Common myeloid progenitor, CD34-positive (primary cell): ENCODE measurements at places on chromosomes 3 and 15.

GRCh38 chr15:43974852-43975251 is 148.1 kb downstream of the WDR76 start:
- DNase-seq, result no peak

DNA sequence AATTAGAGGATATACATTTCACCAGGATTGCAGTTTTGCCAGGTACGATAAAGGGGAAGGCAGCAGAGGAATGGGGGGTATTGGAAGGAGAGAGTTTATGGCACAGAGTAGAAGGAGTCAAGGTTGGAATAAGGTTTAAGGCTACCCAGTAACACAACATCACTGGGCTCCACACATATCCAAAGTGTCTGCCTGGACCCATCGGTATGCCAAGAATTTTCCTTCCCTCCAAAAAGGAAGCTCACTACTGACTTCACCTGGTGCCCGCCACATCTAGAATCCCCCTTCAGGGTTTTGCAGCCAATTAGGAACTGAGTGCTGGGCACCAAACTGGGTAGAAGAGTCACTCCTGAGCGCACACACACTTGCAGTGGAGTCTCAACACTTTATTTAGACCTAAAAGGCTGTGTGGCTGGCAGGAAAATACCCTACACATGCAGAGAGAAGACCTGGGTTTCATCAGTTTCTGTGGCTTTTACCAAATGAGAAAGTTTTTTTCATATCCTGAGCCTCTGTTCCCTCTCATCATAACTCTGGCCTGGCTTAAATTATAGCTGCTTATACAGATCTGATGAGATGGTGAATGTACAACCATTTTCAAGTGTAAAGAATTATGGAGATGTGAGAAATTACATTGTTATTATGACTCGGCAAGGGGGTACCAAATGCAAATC is 190.8 kb upstream of the LPP start:
- DNase-seq, result no peak

GRCh38 chr3:71532639-71533395 is 50.7 kb downstream of the FOXP1 start:
- peak; percentile 55 for DNase-seq

DNA sequence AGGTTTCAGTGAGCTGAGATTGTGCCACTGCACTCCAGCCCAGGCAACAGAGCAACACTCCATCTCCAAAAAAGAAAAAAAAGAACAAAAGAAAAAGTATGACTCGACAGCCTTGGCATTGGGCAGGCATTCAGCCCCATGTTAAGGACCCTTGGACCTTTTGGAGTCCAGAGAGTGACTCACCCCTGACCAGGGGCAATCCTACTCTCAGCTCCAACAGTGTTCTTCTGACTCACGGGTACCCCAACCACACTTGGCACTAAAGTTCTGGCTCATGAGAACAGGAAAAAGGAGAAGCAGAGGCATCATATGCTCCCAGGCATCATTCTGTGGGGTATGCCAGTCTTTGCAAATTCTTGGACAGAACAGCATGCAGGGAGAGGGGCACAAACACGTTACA is 252.4 kb upstream of the HES1 start:
- no peak for DNase-seq

DNA sequence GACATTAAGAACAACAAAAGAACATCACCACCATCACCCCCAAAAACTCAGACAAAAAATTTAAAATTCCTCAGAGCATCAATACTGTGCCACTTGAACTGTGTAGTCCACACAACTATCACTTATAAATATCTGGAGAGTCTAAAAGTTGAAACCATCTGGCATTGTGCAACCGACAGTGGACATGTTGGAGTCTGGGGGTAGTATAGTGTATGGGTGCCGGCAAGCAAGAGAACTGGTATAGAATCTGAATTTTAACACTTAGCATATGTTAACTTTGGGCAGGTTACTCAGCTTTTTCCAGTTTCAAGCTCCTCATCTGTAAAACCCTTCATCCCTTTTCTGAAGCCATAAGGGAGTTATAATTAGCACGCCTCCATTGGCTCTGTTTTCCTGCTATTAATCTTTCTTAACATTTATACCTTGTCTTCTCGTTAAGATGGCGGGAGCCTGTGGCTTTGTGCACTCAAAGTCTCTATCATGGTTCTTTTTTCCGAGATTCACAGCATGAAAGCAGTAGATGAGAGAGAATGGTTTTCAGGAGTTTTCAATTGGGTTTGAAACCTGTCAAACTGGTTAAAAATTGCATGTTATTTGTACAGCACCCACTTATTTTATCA is 255.7 kb upstream of the TBL1XR1 start:
- DNase-seq, result no peak

GRCh38 chr3:171684221-171684620 is 126.1 kb downstream of the PLD1 start:
- DNase-seq, result no peak

- DNase-seq, result no peak
These were observed 91.7 kb downstream of the PIK3R4 start for GRCh38 chr3:130654921-130655320.

DNA sequence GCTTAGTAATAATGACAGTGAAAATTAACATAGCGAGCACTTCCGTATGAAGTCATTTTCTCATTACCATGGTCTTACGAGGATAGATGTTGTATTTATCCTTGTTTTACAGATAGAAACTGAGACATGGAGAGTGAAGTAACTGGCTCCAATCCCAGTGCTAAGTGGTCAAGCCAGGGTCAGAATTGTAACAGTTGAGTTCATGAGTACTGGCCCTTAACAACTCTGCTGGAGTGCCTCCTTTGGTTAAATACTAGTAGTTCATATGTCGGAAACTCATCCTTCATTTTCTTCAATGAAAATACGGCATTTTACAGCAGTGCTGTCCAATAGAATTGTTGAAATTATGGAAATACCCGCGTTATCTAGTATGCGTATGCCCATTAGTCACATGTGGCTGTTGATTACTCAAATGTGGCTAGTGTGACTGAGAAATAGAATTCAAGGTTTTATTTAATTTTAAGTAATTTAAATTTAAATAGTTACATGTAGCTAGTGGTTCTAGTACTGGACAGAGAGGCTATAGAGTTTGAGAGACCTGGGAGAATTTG is 32.5 kb downstream of the FNDC3B start:
- no peak for DNase-seq

DNA sequence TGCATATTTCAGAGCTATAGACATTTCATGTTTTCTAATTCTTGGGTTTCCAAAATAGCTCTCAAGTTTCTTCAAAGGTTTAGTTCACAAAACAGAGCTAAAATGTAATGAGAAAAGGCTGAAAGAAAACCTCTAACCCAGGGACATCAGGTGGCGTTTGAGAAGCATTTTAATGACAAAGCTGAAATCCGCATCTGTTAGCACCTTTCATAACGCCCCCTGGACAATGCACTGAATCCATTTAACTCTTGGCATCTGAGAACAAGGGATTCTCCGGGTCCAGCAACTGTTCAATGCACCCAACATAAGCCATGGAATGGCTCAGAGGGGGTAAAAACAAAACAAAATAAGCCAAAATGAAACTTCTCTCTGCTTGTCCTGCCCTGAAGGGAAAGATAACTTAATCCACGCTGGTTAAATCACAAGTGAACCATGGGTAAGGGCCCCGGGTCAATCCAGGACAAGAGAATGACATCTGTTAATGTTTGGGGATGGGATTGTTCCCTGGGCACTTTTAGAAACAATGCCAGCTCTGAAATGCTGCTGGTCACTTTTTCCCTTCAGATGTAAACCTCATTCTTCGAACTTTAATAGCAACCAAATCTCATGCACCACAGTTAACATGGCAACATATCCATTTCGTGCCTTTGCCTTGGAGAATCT is 466.2 kb upstream of the ADAMTS9 start:
- DNase-seq, result no peak

GRCh38 chr3:194745422-194746184 is 59.9 kb downstream of the FAM43A start:
- DNase-seq, result peak; percentile 50

- DNase-seq, result no peak
These were observed 272.5 kb downstream of the TBC1D5 start for GRCh38 chr3:17469954-17470353.

- DNase-seq, result no peak
These were observed 10.7 kb upstream of the VPS8 start for GRCh38 chr3:184801241-184801785.

DNA sequence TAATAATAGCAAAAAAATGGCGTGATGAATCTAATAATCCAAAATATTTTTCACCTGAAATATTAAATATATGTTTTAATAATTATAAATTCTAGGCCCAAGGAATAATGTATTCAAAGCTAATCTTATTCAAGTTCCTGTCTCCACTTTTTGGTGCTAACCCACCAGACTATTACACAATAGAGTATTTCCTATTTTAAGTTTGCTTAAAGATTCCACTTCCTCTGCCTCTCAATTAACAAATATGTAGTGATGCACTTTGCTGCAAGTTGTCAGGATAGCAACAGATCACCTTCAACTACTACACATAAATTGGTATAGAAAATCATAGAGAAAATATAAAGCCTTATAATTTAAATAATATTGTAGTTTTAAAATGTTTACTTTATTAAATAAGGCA is 467.5 kb downstream of the C3orf38 start:
- DNase-seq, result no peak

GRCh38 chr15:85421116-85421925 is 40.9 kb downstream of the AKAP13 start:
- DNase-seq, result no peak

DNA sequence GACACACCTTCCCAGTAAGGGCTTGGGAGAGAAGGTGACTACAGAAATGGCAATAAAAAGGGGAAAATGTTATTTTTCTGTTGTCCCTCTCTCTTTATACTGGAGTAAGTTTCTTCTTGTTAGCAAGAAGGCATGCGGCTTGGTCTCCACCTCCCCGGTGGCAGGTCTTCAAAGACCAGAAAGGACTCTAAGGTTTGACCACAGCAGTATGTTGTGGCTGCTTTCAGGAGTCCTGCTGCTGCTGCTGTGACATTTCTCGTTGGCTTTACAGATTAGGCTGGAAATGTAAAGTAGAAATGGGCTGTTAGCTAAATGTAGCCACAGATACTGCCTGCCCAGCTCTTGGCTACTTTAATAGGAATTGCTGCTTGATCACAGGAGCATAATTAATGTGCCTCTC is 175.8 kb upstream of the ZBTB20 start:
- DNase-seq, result no peak

- DNase-seq, result no peak
These were observed 22.8 kb downstream of the SLC28A2 start for GRCh38 chr15:45274636-45275380.

GRCh38 chr15:31049111-31049510 is 52.4 kb downstream of the TRPM1 start:
- peak; percentile 83 for DNase-seq

- DNase-seq, result no peak
These were observed 1.5 kb downstream of the CAND2 start for GRCh38 chr3:12797892-12798558.

GRCh38 chr3:145721273-145721805 is 439.6 kb downstream of the PLOD2 start:
- no peak for DNase-seq

DNA sequence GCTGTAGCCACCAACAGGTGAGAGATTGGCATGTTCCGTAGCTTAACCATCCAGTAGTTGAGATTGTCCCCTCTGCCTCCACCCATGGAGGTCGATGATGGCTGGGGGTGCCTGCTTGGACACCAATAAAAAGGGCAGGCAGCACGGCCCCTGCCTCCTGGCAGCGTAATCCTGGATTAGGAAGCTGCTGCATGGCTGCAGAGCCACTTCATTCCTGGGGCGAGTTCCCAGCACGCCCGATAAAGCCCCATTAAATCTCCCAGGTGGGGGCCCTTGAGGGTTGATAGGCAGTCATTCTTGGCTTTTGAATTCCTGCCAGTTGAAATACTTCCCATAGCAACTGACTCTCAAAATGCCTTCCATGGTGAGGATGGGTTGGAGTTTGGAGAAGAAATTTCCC is 67.8 kb downstream of the PLXNA1 start:
- no peak for DNase-seq

GRCh38 chr3:183392186-183393034 is 36.0 kb downstream of the MCF2L2 start:
- no peak for DNase-seq

GRCh38 chr15:47513471-47513870 is 203.8 kb upstream of the SEMA6D start:
- no peak for DNase-seq

DNA sequence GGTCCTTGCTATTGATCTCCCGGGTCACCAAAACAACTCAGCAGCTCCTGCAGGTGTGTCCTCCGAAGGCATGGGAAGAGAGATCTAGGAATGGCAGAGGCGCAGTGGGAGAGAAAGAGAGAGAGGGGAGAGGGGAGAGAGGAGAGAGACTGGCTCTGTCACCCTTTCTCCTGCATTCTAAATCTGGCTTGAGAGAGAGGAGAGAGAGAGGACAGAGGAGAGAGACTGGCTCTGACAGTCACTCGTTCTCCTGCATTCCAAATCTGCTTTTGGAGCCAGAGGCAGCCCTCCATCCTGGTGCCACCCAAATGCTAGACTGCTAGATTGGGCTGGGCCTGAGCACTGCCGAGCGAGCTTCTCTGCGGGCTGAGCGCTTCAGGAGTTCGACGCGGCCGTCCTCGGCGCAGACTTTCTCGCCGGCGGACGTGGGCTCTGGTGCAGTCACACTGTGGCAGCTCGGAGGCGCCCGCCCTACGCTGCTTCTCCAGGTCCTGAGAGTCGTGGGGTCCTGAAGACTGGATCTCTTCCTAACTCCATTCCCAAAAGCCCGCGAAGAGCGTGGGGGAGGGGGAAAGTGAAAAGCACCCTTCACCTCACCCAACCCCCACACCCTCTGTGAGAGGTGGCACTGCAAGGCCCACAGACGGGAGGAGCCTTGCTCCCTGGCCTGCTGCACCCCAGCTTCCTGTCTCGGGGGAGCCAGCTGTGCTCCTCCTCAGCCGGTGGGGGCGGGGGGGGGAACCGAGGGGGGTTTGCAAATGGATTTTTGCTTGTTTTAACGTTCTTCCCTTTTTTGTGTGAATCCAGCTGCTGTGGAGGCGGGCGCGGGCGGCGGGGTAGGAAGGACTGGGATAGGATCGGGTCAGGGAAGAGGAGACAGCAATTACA is 222.3 kb downstream of the MEIS2 start:
- DNase-seq, result no peak

DNA sequence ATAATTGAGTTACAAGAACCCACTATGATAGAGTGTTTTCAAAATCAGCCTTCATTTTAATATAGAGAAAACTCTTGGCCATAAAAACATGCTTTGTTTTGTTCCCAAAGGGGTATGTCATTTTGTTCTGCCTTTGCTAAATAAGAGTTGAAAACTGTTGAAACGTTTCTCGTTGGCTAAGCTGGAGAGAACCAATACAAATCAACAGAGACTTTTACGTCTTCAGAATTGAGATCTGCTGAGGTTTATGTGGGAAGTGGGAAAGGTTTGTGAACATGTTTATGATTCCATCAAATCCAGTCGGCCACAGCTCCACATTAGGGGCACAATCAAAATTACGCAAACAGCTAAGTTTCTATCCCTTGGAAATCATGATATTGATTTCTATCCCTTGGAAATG is 102.0 kb downstream of the IGF2BP2 start:
- DNase-seq, result no peak
